ENCODE measurements at places on chromosomes 6 and 20.

GRCh38 chr20:58709703-58710039 lies 17.1 kb downstream of the NPEPL1 start:
- no peak for DNase-seq

DNA sequence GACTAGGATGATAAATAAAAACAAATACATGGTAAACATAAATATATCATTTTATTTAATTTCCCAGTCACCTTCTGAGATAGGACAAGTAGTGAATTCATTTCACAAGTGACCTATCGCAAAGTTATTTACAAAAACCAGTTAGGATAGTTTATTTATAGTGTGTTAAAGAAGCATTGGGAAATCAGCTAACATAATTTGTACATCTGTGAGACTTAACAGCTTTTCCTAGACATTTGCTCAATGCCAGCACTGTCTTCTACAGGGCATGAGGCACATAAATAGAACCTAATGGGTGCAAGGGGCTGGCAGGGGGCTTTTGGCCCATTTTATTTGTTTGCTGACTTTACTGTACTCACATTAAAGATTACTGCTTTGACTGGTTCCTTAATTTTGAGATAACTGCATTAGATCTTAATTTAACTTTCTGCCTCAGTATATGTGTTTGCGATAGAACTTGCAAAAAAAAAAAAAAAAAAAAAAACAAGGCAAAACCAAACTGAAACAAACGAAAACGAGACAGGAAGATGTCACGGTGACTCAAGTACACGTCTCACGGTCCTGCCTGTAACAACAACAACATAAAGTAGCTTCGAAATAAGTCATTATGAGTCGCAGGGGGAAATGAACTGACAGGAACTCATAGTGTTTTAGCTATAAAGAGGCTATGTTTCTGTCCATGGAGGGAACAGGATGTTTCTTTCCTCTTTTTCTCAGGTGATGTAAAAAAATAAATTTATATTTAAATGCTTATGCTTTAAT lies 133.7 kb upstream of the GMDS start:
- no peak for DNase-seq

GRCh38 chr6:87357479-87358196 lies 13.0 kb downstream of the C6orf163 start:
- DNase-seq = no peak

- no peak for DNase-seq
These were observed 114.8 kb downstream of the DST start for GRCh38 chr6:56527934-56528333.

DNA sequence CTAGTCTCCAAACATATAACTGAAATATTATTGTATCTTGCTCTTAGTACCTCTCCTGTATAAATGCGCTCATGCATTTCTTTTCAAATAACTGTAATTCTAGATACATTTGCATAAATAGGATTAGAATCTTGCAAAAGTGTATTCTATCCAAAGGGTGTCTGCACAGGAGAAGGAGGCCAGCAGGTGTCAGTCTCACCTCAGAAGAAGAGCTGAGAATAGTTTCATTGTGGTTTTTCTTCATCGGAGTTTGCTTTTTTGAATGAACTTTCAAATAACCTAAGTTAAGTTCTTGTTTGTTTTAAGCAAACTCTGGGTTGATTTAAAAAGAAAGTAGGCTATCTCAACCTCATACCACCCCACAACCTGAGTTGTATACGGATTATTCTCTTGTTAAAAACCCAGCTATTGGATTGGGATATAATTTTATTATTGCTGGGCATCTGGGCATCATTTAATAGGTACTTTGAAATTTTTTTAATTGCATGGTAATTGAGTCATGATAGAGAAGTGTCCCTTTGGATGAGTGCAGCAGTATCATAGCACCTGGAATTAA lies 125.0 kb upstream of the MLIP start:
- DNase-seq = peak; percentile 47

All from NCI-H1048 (cell line).